ENCODE measurements at places on chromosomes 2 and 18.

DNA sequence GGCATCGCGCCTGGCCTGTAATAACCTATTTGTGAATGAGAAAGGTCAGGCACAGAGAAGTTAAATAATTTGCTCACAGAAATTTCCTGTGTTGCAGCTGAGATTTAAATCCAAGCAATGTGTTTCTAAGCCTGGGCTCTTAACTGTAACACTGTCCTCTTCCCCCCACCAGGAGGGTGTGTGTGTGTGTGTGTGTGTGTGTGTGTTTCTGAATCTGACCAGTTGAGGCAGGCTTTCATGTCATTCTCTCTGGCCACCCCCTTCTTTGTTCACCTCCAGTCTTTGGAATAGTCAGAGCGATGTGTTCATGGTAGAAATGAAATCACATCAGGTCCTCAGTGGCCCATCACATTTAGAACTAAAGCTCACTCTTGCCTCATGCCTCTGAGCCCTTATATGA is 81.2 kb downstream of the NEDD4L start:
- DNase-seq, result no peak

- no peak for DNase-seq
Measured at GRCh38 chr2:186757009-186757408, 63.1 kb downstream of the FAM171B start.

DNA sequence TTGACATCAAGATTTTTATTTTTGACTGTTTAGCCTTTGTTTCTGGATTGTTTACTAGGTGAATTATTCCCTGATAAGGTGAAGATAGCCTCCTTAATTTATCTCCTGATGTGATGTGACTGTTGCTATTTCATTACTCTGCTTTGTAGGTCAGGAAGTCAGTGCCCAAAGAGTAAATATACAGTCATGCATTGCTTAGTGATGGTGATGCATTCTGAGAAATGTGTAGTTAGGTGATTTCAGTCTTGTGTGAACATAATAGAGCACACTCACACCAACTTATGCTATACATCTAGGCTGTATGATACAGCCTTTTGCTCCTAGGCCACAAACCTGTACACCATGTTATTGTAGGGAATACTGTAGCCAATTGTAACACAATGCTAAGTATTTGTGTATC is 102.4 kb upstream of the THUMPD2 start:
- DNase-seq, result no peak

DNA sequence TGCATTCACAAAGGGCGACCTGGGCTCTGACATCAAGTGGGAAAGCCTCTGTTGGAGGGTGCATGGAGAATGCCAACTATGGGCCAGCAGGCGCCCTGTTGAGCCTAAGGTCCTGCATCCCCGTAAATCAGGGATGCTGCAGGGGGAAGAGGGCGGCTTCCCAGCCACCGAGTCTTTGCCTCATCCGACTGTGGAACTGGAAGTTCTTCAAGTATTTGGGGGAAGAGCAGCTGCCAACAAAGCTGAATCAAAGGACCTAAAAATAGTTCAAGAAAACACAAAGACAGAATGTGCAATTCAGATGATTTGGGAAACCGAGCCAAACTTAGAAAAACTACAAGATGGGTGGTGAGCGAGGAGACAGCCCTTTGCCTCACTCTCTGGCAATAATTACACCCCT is 281.1 kb upstream of the MGAT5 start:
- DNase-seq, result no peak

GRCh38 chr18:2970772-2971659 is 41.9 kb downstream of the LPIN2 start:
- DNase-seq, result peak; percentile 40

DNA sequence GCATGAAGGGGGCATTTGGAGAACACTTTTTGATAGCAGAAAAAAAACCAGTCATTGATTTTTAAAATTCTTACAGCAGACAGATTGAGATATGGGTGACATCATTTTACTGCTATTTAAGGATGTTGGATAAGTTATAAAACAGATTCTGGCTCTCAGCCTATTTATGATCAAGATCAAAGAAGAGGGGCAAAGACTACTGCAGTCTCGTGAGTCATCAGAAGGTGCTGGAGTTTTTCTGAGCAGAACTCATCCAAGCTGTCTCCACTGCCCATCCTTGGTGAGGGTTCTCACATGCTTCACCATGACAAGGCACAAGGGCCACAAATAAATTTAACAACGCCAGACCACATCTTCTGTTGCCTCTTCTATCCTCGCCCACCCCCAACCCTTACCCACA is 58.8 kb downstream of the ST6GAL2 start:
- DNase-seq, result no peak

DNA sequence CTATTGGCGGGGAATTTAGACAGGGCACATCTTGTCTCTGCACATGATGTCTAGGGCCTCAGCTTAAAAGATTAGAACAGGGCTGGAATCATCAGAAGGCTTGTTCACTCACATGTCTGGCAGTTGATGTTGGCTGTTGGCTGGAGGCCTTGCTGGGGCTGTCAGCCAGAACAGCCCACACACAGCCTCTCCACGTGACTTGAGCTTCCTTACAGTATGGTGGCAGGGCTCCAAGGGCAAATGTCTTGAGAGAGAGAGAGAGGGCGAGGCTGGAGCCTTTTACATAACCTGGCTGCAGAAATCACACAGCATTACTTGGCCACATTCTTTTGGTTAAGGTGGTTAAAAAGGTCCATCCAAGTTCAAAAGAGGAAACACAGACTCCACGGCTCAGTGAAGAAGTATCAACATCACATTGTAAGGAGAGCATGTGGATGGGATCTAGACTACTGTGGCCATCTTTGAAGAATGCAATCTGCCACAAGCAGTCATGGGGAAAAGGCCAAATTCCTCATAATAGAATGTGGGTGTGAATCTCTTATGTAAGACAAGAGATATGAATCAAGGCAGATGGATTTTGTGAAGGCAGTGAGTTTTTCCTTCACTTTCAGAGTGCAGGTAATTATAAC is 30.4 kb downstream of the SRSF7 start:
- no peak for DNase-seq

DNA sequence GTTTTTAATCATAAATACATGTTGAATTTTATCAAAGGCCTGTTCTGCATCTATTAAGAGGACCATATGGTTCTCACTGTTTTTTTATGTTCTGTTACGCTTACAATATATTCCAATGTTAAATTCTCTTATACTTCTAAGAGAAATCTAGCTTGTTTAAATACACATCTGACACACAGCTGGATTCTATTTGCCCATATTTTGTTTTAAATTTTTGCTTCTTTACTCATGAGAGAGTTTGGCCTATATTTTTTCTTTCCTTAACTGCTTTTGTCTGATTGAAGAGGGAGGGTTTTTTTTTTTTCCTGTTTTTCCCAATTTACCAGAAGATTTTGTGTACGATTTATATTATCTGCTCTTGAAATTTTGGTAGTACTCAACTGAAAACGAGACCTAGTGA is 34.9 kb downstream of the RNF144A start:
- no peak for DNase-seq

DNA sequence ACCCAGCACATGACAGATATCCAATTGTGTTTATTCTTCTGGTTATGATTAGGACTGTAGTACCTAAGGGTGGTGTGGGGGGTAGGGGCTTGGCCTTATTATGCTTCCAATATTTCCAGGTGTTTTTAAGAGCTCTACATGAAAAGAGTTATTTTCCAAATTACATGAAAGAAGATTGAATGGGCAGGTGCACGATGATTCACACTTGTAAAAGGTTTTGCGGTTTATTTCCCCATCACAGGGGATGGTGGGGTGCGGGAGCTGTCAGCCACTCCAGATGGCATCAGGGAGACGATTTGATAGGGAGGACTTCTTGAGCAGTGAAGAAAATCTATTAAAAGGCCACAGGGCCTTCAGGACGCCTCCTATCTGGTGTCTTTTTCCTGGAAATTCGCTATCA is 15.1 kb upstream of the CCBE1 start:
- DNase-seq, result no peak

DNA sequence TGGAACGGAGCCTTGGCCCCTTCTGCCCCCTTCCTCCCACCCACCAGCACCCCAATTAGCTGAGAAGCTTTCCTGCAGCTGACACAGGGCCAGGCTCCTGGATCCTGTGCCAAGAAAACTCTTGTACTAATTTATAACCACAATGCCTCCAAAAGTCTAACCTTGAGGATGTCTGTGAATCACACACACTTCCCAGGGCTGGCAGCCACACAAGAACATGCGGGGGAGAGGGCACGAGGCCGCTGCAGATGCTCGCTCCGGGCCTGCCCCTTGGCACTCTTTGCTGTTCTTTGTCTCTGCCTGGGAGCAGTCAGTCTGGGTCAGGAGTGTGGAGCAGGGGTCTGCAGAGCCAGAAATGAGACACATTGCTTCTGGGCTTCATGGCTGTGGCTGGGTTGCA is 62.7 kb upstream of the KIF5C start:
- DNase-seq, result no peak

GRCh38 chr2:24304098-24304497 is 56.2 kb downstream of the ITSN2 start:
- no peak for DNase-seq

GRCh38 chr2:164896634-164897355 is 55.2 kb upstream of the COBLL1 start:
- no peak for DNase-seq

GRCh38 chr2:186399082-186399644 is 86.9 kb upstream of the ZC3H15 start:
- DNase-seq, result no peak

DNA sequence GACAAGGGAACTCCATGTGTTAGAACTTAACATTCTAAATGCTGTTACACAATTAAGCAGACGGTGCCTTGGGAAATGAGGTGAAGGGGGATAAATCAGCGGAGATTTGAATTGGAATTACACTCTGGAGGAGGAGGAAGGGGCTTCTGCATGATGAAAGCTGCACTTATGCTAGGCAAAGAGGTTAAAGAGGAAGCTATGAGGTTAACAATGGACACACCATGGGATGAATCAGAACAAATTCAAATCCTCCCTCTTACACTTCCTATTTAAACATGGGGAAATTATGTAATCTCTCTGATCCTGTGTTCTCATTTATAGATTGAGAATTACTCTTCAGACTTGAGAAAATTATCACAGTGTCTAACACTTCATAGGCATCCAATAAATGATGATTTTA is 121.5 kb upstream of the SIX2 start:
- no peak for DNase-seq

GRCh38 chr2:70939001-70939838 is 3.5 kb downstream of the ATP6V1B1 start:
- no peak for DNase-seq

- DNase-seq, result no peak
Measured at GRCh38 chr2:122528061-122528460, 772.6 kb downstream of the TSN start.

DNA sequence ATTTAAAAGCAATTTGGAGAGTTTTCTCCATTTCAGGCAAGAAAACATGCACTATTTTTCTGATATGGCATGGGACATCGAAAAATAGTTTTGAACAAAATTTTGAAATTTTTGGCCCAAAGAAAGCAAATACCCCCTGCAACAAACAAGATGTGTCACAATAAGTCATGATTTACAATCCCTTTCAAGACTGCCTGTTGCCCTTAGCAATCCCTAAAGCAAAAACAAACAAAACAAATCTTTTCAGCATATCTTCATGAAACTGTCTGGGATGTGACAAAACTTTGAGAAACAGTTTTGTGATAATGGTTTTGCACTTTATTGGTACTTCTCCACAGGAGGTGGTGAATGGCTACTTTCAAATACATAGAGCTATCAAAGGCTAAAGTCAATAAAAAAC is 1888.7 kb upstream of the PIK3C3 start:
- DNase-seq, result no peak

DNA sequence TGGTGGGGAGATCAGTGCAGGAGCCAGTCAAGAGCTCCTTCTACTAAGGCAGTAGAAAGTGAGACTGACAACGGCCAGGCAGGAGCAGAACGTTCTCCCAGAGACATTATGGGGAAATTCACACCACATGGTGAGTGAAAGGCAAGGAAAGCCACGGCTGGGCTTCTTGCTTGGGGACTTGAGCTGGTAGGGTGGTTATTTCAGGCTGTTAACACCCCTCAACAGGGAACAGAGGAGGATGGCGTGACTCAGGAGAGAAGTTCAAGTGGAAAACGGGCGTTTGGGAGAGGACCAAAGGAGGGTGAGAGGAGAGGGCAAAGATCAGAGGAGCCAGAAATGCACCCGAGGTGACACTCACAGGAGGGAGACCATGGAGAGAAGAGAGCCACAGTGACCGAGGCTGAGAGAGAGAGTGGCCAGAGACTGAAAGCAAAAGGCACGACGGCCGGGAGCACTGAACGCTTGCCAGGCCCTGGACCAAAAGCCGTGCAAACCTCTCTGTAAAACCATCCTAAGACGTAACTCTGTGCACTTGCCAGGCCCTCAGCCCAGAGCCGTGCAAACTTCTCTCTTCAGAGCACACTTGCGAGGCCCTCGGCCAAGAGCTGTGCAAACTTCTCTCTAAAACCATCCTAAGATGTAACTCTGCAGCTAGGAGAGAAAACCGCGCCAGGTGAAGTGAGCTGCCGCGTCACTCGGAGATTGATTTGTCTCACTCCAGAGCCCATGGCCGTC is 7.7 kb downstream of the TPO start:
- DNase-seq, result no peak

- DNase-seq, result no peak
Measured at GRCh38 chr2:40192864-40193669, 258.8 kb downstream of the SLC8A1 start.

DNA sequence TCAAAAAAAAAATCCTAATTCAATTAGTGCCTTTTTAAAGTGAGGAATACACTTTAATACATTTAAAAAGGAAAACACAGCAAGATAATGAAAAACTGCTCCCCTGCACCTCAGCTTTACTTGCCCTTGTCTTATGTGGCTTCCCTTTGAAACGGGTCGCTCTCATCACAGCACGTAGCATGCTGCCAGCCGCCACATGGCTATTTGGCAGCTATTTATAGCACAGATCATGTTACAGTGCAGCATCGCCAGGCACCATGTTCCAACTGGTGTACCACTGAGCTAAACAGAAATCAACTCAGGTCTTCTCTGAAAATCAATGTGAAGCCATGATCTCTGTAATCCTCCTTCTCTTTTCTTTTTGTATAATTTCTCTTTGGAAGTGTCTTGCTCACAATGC is 65.1 kb downstream of the TMEM182 start:
- no peak for DNase-seq

- DNase-seq, result no peak
Measured at GRCh38 chr2:893311-893710, 57.3 kb upstream of the SNTG2 start.

Measured in T-helper 9 cell (primary cell).